ENCODE measurements at places on chromosomes 1 and 21. TPM values are rescaled to one million over a fixed set of nuclear protein-coding genes. Genes with fewer than 3 reads are reported as not detected.

Gene FAM163A
- 3.9 TPM for polyA plus RNA-seq

Gene NUP210L
- polyA plus RNA-seq, result 0.03 TPM

Gene LMX1A
- not detected for polyA plus RNA-seq

Gene MAP10
- polyA plus RNA-seq, result 2.7 TPM

Gene TBX15
- 0.11 TPM for polyA plus RNA-seq

Gene FAM177B
- polyA plus RNA-seq, result 1.4 TPM

Gene CFAP126
- not detected for polyA plus RNA-seq

Gene AGMAT
- polyA plus RNA-seq, result 0.16 TPM

Gene DNAJC28
- polyA plus RNA-seq, result 3.3 TPM

Gene TAS1R3
- 0.61 TPM for polyA plus RNA-seq

Gene LCE3E
- polyA plus RNA-seq, result not detected

Gene S100A7
- polyA plus RNA-seq, result not detected

Gene GPR61
- polyA plus RNA-seq, result 1.2 TPM

Gene KRTAP7-1
- not detected for polyA plus RNA-seq

Gene AMY1B
- polyA plus RNA-seq, result not detected

Gene WDR64
- polyA plus RNA-seq, result 0.24 TPM

Gene TSACC
- not detected for polyA plus RNA-seq

Gene SPRR1A
- not detected for polyA plus RNA-seq

Gene UTS2
- polyA plus RNA-seq, result not detected

Gene CFHR1
- 1.0 TPM for polyA plus RNA-seq

Gene VWA5B1
- 0.24 TPM for polyA plus RNA-seq

Gene PLCH2
- polyA plus RNA-seq, result 66.3 TPM

Gene LORICRIN
- not detected for polyA plus RNA-seq

Gene TRIM46
- polyA plus RNA-seq, result 5.6 TPM

Gene METTL18
- 5.7 TPM for polyA plus RNA-seq

Gene GRHL3
- polyA plus RNA-seq, result 0.15 TPM

Gene FAM72A
- polyA plus RNA-seq, result 2.6 TPM

Gene VPS45
- 67.4 TPM for polyA plus RNA-seq

Gene PEAR1
- 15.1 TPM for polyA plus RNA-seq

Gene OR2L13
- 0.46 TPM for polyA plus RNA-seq

Gene TEX38
- polyA plus RNA-seq, result 0.54 TPM

Gene FCER1G
- polyA plus RNA-seq, result 180 TPM

Gene SMPDL3B
- not detected for polyA plus RNA-seq

Gene DOP1B
- polyA plus RNA-seq, result 1.3 TPM

Gene VPS13D
- polyA plus RNA-seq, result 23.2 TPM

Gene SCCPDH
- polyA plus RNA-seq, result 27.6 TPM

Gene TRIM17
- polyA plus RNA-seq, result 1.8 TPM

Gene NTMT2
- polyA plus RNA-seq, result not detected

Gene HRNR
- under 0.01 TPM for polyA plus RNA-seq

Gene RGS8
- 11.8 TPM for polyA plus RNA-seq

Gene CDC20
- 3.0 TPM for polyA plus RNA-seq

Gene SYDE2
- 0.40 TPM for polyA plus RNA-seq

Gene LRRC71
- polyA plus RNA-seq, result 4.6 TPM

Gene DEPDC1
- polyA plus RNA-seq, result 0.03 TPM

Gene SNAP47
- 52.8 TPM for polyA plus RNA-seq

Gene CYP2J2
- 0.32 TPM for polyA plus RNA-seq

Gene KCNE2
- 0.47 TPM for polyA plus RNA-seq

Gene TCHH
- polyA plus RNA-seq, result 0.32 TPM

Gene FMO1
- 1.4 TPM for polyA plus RNA-seq

Gene HTR6
- polyA plus RNA-seq, result not detected

Gene OR2T29
- polyA plus RNA-seq, result not detected

Gene BNIPL
- 1.4 TPM for polyA plus RNA-seq

Gene IPO9
- 34.4 TPM for polyA plus RNA-seq

Gene ISG15
- 1.7 TPM for polyA plus RNA-seq

Gene PPM1J
- 1.7 TPM for polyA plus RNA-seq

Gene IGSF5
- polyA plus RNA-seq, result 0.80 TPM

Gene CGN
- polyA plus RNA-seq, result 0.77 TPM

Gene RHD
- polyA plus RNA-seq, result 0.07 TPM

Gene LDLRAD2
- polyA plus RNA-seq, result 5.4 TPM

Gene IL19
- polyA plus RNA-seq, result not detected
